Effector CD8-positive, alpha-beta T cell (primary cell): ENCODE measurements at places on chromosomes 7 and 10.

DNA sequence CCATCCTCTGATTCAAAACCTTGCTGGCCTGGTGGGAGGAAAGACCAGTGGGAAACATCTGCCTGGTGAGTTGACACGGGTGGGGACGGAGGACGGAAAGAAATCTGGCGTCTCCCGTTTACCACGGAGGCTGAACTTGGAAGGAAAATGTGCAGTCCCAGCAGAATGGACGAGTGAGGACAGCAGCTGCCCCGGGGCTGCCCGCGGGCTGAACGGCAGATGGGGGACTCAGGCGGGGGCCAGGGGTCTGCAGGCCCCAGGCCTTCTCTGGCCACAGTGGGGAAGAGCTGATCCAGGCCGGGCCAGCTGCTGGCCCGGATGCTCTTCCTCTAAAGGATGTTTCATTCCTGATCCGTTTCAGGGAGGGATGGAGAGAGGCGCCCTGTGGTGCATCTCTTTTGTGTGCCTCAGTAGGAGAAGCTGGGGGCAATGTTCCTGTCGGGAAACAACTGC, 147.5 kb upstream of the CHST15 start:
- no peak for DNase-seq

GRCh38 chr7:2710901-2711551, 23.0 kb downstream of the AMZ1 start:
- DNase-seq: no peak

DNA sequence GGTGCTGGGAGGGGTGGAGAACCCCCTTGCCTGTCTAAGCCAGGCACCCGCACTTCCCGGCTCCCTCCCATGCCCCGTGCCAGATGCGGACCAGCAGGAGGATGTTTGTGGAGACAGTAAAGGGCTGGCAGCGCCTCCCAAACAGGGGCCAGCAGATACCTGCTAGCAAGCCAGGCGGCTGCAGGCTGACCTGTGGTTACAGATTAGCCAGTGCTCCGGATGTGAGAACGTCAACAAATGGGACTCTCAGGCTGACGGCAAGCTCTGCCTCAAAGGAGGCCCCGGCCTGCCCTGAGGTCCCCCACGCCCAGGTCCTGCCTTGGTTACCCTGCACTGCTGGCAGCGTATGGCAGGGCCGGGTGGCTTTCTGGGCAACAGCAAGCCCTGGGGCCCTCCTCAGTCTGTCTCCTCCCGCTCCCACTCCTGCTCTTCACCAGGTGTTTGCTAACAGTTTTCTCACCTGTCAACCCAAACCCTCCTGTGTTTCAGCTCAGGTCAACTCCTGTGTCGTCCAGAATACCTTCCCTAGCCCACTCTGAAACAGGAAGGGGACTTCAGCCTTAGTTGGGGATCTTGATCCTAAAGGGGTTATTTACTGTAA, 85.4 kb downstream of the NEURL1 start:
- DNase-seq: no peak

DNA sequence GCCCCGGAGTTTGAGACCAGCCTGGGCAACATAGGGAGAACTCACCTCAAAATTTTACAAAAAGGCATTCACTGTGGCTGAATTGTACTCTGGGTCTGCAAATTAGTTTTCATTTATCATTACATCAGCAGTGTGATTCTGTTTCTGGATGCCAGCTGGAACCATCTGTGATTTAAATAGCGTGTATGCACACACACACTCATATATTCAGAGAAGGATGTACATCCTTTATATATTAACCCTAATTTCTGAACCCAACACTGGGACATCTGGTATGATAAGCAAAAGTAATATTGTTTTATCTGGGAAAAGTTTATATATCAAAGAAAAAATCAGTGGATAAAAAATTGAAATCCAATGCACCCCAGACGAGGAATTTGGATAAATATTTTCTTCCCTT, 33.8 kb upstream of the LYZL1 start:
- no peak for DNase-seq

- DNase-seq: no peak
Observed at GRCh38 chr7:32072397-32072796, 2.2 kb upstream of the PDE1C start.

- DNase-seq: no peak
Observed at GRCh38 chr7:26105931-26106330, 46.1 kb upstream of the NFE2L3 start.

- no peak for DNase-seq
Observed at GRCh38 chr7:78326189-78326588, 527.6 kb downstream of the PHTF2 start.

DNA sequence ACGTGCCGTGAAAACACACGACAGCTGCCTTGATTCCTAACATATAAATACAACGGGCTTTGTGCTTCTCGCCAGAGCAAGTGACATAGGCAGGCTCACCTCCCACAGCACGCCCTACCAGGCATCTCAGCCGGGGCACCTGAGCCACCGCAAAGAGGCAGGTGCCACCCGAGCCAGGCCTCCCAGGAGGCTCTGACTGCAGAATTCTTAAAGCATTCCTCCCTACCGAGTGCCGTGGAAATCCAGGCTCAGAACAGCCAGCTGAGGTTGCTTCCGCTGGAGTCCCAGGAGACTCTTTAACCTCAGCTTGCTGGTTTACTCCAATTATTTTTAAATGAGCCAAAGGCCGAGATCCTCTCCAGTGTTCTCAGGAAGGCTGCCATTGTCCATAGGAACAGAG, 206.5 kb downstream of the USP6NL start:
- DNase-seq: no peak

DNA sequence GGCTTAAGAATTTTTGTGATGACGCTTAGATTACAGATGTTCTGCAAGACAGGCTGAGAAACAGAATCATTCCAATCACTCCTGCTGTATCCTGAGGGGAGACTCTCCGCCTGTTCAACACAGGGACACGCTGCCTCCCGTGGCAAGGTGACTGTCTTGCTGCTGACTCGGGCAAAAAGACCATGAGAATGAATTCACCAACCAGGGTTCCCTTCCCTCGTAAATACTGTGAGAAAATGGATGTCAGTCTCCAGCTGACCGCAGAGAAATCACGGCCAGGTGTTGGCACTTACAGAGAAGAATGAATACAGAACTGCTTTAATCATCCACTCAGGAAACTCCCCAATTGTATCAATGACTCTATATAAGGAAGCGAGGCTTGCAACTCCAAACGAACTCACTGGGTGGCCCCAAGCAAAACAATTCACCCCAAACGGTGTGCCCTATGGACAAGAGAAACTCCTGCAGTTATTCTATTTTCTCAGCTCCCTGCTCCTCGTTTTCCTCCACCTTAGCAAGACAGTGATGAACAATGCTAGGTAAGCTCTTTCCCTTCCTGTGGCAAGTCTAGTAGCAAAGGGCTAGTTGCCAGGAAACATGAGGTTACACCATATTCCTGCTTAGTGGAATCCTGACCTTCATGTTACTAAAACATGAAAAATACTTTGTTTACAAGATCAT, 22.8 kb downstream of the GNA12 start:
- no peak for DNase-seq

DNA sequence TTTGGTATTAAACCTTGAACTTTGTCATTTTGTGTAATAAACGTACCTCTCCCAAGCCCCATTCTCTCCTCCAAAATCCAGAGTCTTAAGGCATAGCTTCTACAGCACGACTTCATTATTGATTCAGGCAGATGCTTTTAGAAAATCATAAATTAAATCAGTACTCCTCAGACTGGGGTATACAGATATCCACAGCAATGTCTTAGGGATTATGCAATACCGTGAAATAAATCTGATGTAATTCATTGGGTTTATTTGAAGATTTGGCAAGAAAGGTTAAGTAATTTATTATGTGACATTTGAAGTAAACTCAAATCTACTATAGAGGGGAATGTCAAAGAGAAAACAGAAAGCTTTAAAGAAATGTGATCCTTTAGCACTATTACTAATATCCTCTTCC, 246.1 kb upstream of the PLXDC2 start:
- no peak for DNase-seq

DNA sequence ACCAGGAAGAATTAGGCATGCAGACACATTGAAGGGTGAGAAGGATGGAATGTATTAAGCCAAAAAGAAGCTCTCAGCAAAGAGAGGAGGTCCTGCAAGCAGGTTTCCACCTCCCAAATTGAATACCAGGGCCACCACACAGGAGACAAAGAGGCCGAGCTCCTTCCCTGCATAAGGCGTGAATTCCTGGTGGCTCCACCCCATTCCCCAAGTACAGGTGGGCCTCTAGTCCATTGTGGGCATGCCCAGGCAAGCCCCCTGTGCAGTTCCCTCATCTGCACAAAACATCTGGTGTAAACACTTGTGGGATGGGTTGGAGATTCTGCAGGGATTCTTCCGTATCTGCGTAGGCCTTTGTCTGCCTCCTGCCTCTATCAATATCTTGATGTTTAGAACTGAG, 817.5 kb downstream of the NRG3 start:
- DNase-seq: no peak
